Heart left ventricle (tissue), 16 donors: ENCODE measurements at places on chromosomes 1 and 21. TPM values are rescaled to one million over a fixed set of nuclear protein-coding genes. Genes with fewer than 3 reads are reported as not detected.

The LRRC39 gene
- total RNA-seq: 63.1 TPM

DNA sequence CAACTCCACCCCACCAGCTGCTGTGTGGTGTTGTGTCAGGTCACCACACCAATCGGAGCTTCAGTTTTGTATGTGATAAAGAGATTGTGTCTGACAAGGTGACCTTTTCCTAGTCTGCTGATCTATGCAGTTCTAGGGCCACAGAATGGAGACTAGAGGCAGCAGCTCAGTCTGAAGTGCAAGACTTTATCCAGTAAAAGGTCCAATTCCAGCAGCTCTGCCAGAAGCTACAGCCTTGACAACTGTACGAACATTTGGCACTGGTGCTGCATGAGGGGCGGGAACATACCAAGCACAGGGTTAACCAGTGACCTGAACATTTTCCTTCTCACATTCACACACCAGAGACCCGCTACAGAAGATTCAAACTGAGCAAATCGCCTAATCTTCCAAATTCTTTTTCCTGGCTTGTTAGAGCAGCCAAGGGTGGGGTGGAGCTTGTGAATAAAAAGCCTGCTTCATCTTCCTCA, 9.3 kb downstream of the FMO1 start:
- DNase-seq: no peak
- H3K27ac ChIP-seq: peak overlapping the region; percentile 46
- no peaks in the 10 kb centered on the region for H3K36me3 ChIP-seq
- peaks cover 7% of the 10 kb centered on the region for H3K4me1 ChIP-seq

GRCh38 chr21:35421221-35421620, 372.1 kb upstream of the RUNX1 start:
- no peak overlapping the region for H3K27ac ChIP-seq
- no peaks in the 10 kb centered on the region for H3K36me3 ChIP-seq
- H3K4me3 ChIP-seq: no peak overlapping the region
- no peak for DNase-seq
- H3K27me3 ChIP-seq: no peaks in the 10 kb centered on the region

The ADARB1 gene
- 14.9 TPM for total RNA-seq

GRCh38 chr1:58966103-58966916, 182.5 kb upstream of the JUN start:
- no peak overlapping the region for H3K27ac ChIP-seq
- H3K36me3 ChIP-seq: no peaks in the 10 kb centered on the region
- no peaks in the 10 kb centered on the region for H3K27me3 ChIP-seq
- no peak overlapping the region for H3K4me3 ChIP-seq

DNA sequence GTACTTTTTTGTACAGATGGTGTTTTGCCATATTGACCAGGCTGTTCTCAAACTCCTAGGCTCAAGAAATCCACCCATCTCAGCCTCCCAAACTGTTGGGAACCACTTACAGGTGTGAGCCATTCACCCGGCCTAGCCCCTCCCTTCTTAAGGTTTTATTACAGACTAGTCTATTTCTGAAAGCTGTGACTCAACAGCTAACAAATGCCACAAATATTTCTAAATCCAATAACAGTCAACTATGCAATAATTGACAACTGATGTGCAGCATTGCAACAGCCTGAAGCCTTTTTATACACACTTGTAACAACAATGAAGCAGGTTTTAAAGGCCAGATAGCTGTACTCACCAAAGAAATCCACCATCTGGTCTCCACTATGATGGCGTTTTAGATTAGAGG, 51.4 kb downstream of the GRIK1 start:
- H3K27ac ChIP-seq: no peak overlapping the region
- no peak for DNase-seq

DNA sequence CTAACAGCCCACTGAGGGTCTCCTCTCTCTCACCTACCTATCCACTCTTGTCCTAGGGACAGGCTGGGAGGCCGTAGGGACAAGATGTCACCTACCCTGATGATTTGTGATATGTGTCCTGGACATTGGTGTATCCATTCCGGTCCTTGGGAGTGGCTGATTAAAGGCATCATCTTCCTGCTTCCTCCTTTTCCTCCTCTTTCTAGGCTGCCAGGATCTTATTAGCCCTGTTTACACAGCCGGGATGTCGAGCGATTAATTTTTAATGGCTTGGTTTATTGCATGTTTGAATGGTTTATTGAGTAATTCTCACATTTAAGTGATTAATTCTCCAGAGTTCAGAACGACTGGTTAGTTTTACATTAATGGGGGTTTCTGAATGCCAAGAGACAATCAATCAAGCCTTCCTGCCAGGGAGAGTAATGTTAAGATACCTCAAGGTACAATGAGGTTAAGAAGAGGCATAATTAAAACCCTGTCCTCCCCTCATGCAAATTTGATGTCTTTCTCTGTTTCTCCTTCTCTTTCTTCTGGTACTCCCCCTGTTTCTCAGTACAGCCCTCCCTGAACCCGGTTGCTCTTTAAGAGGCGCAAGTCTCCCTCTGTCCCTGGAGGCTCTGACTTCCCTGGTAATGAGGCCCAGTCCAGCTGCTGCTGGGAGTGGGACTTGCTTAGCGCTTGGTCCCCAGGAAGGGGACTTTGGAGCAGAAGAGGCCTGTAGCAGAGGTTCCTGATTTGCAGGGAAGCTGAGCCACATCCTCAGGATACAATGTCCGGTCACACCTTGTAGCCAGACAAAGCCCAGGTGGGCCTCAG, 50.9 kb downstream of the ACTL8 start:
- no peak for DNase-seq
- H3K4me3 ChIP-seq: no peak overlapping the region
- H3K4me1 ChIP-seq: no peaks in the 10 kb centered on the region
- H3K27me3 ChIP-seq: no peaks in the 10 kb centered on the region
- no peaks in the 10 kb centered on the region for H3K36me3 ChIP-seq

- H3K27ac ChIP-seq: no peak overlapping the region
- H3K27me3 ChIP-seq: no peaks in the 10 kb centered on the region
- no peaks in the 10 kb centered on the region for H3K4me1 ChIP-seq
- DNase-seq: no peak
Observed at GRCh38 chr1:92443893-92444292, 42.8 kb downstream of the GFI1 start.

The CROCC gene
- 11.0 TPM for total RNA-seq

DNA sequence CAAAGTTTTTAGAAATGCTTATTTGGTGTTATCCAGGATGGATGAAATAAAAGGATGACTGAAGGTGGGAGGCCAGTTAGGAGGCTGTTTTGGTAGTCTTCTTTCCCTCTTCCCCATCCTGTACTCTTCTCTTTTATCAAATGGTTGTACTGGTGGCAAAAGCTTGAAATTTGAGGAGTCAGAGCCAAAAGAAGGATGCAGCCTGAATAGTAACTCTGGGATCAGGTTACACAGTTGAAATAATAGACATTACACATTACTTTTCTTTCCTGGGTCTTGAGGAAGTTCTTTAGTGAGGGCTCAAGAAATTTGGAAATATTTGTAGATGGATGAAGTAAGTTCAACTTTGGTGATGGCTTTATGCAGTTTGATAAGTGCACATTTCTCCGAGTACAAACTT, 108.6 kb downstream of the GPR52 start:
- H3K27ac ChIP-seq: no peak overlapping the region
- DNase-seq: no peak
- no peaks in the 10 kb centered on the region for H3K27me3 ChIP-seq
- H3K36me3 ChIP-seq: no peaks in the 10 kb centered on the region

DNA sequence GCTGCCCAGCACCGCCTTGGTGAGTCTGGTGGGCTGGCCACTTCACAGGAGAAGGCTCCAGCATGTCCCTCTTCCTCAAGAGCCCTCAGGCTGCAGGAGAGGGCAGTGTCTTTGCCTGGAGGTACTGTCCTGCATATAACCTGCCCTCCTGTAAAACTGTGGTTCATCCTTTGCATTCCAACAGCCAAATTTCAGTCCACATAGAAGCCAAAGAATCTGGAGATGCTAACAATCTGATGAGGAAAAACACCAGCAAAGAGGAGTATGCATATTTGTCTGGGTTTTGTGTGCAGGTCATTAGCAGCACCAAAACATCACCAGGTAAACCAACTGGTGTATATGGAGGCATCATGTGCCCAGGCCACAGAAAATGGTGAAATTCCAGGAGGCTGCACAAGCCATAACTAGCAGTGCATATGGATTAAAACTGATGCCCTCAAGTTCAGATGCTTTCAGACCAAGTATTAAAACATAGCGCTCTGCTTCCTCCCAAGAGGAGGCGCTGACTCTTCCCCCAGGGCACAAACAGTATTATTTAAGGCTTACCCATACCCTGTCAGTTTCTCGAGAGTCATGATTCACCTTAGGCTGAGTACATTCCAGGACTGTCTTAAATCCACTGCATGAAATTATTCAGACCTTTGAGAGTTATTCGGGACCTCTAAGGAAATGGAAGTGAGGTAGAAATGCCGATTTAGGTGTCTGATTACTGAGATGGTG, 150.5 kb upstream of the COA6 start:
- peaks cover 22% of the 10 kb centered on the region for H3K27me3 ChIP-seq
- no peak overlapping the region for H3K27ac ChIP-seq
- DNase-seq: no peak
- no peak overlapping the region for H3K4me3 ChIP-seq

- H3K4me1 ChIP-seq: peaks cover 35% of the 10 kb centered on the region
- no peaks in the 10 kb centered on the region for H3K36me3 ChIP-seq
- H3K4me3 ChIP-seq: no peak overlapping the region
- DNase-seq: peak; percentile 38
- no peaks in the 10 kb centered on the region for H3K27me3 ChIP-seq
Observed at GRCh38 chr1:223022641-223023473, 120.2 kb downstream of the TLR5 start.

The SYT11 gene
- total RNA-seq: 18.9 TPM

The RGS4 gene
- 0.81 TPM for total RNA-seq

DNA sequence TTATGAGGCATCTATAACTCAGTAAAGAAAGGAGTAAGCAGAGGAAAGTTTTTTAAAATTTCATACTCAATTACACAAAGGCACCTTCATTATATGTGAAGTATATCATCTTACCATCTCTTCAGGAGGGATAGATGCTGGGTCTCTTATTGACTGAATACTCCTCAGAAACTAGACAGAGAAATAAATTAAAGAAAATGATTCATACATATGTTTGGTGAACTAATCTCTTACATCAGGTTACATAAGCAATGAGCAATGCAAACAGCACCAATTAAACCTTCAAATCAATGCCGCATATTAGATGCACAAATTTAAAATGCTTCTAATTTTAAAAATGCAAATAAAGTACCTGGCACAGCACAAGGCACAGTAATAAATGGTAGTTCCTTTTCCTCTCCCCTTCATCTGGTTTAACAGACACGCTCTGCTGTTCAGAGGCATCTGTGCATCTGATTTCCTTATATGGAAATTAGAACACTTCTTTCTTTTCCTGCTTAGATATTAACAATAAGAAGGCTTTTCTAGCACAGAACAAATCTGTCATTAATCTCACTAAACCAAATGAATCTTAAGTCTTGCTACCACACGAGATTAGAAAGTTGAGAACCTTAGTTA, 20.0 kb downstream of the SCYL3 start:
- no peaks in the 10 kb centered on the region for H3K27me3 ChIP-seq
- DNase-seq: no peak
- H3K27ac ChIP-seq: no peak overlapping the region
- peaks cover 99% of the 10 kb centered on the region for H3K36me3 ChIP-seq
- peaks cover 3% of the 10 kb centered on the region for H3K4me1 ChIP-seq

The LCK gene
- total RNA-seq: 1.7 TPM

GRCh38 chr1:42282867-42283583, 52.0 kb downstream of the FOXJ3 start:
- H3K36me3 ChIP-seq: no peaks in the 10 kb centered on the region
- H3K4me3 ChIP-seq: no peak overlapping the region
- H3K27me3 ChIP-seq: no peaks in the 10 kb centered on the region
- H3K27ac ChIP-seq: no peak overlapping the region
- H3K4me1 ChIP-seq: peaks cover 27% of the 10 kb centered on the region
- DNase-seq: no peak

The RNF186 gene
- total RNA-seq: not detected

GRCh38 chr1:18926315-18927081, 24.1 kb upstream of the ALDH4A1 start:
- DNase-seq: peak; percentile 79
- peak overlapping the region; percentile 18 for H3K4me3 ChIP-seq
- H3K27ac ChIP-seq: peak overlapping the region; percentile 89

DNA sequence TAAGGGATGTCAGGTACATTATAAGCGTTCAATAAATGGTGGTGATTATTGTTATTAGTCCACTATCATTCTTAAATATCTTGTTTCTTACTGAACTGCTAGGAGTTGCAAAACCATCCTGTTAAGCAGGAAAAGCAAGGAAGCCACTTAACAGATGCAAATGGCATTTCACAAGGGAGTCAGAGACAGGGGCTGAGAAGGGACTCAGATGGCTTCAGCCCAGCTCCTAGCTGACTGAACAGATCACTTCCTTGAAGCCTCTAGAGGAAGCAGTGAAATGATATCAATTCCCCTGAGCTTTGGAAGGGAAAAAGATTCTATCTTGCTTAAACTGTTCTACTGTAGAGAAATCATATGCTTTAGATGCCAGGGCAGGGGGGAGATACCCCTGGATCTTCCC, 151.5 kb downstream of the ST6GALNAC5 start:
- no peaks in the 10 kb centered on the region for H3K36me3 ChIP-seq
- DNase-seq: no peak
- H3K4me3 ChIP-seq: no peak overlapping the region
- no peaks in the 10 kb centered on the region for H3K4me1 ChIP-seq

DNA sequence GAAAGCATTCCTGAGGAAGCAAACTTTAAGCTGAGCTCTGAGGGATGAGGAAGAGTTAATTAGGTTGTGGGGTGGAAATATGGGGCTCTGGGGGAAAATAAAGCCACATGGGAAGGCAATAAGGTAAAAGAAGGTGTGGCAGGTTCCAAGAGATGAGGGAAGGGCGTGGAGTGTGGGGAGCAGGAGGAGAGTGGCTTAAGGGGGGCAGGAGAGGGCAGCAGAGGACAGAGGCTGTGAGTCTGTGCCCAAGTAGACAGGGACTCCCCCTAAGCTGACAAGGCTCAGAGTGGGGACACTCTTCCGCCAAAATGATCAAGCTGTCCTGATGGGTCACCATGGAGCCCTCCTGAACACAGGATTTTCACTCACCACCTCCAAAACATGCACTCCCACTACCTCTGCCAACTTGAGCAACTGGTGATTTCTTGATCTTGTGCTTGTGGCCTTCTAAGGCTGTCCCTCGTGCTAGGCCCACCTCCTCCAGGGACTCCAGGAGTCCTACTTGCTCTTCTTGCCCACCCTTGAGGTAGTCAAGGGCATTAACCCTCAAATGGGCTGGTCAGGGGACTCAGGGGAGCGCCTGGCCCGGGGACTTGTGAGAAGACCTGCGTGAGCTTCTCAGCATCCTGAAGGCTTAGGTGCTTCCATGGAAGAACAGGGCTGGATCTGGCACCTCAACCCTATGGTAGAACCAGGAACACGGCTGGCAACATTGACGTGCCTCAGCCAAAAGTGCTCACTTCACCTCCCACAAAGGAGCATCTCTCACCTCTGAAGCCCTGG, 23.4 kb downstream of the DMAP1 start:
- no peaks in the 10 kb centered on the region for H3K27me3 ChIP-seq
- H3K4me3 ChIP-seq: no peak overlapping the region
- DNase-seq: no peak
- peaks cover 15% of the 10 kb centered on the region for H3K4me1 ChIP-seq
- peaks cover 6% of the 10 kb centered on the region for H3K36me3 ChIP-seq
- no peak overlapping the region for H3K27ac ChIP-seq
